ENCODE measurements at places on chromosomes 4 and X.

DNA sequence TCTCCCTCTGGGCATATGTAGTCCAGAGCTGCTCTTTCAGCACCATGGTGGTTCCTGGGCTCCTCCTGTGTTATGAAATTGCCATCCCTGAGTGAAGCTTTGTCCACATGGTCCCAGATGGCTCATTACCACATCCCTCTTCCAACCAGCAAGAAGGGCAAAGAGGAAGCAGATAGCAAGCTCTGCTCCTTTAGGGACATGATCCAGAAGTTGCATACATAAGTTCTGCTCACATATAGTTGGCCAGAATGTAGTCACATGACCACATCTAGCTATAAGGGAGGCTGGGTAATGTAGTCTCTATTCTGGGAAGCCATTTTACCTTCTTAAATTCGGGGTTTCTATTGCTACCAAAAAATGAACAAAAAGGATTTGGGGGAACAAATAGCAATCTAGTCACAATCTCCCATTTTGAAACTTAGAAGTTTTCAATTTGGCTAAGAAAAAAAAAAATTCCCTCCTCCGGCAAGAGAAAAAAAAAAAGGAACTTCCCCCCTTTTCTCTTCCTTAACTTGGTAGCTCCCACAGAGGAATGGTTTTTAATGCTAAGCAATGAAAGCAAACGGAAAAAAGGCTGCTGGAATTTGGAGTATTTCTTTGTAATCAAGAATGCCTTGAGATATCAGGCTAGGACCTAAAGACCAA, 88.2 kb upstream of the USP9X start:
- DNase-seq: no peak

- DNase-seq: no peak
Measured at GRCh38 chr4:142566777-142567176, 279.3 kb downstream of the INPP4B start.

- no peak for DNase-seq
Measured at GRCh38 chrX:37716602-37717001, 31.0 kb downstream of the XK start.

DNA sequence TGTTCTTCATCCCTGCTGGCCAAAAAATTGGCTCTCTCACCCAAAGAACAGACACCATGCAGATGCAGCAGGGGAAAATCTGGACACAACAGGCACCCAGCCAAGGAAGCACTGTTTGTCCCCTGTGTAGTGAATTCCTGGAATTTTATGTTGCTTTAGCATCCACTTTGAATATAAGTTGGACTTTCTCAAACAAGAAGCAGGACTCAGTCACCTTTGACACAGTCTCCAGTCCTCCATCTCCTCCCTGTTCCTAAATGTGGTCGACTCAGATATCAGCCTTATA, 11.8 kb downstream of the ZNF182 start:
- DNase-seq: no peak

DNA sequence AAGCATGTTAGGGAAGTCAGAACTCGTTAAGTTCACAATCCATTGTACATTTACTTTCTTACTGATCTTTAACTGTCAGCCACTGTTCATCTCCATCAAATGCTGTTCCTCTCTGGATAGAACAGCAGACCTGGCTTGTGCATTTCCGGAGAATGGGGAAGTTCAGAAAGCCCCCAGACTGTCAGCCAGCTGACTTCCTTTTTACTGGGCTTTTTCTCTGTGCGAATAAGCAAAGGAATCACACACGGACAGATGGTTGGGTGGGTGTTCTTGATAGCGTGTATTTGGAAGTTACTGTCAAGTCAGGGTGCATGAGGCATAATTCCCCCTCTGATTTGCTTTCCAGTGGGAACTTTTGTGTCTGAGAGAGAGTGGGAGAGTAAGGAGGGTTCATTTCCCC, 56.8 kb downstream of the TSPAN7 start:
- no peak for DNase-seq

GRCh38 chr4:17773135-17773698, 8.2 kb downstream of the FAM184B start:
- DNase-seq: no peak

DNA sequence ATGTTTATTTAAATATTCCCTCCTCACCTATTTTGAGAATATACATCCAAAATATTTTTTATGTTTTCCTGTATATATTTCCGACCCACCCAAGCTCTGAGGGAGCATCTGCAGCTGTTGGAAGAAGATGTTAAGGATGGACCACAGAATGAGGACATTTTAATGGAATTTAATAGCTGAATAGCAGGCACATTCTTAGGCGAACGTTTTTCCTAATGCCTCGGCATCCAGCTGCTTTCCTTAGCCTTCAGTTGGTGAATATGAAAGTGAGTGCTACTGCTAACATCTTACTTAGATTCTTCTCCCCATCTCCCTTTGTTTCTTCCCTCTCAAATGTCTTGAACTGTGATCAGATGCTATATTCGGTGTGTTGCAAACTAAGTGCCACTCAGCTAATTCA, 158.0 kb upstream of the CTSO start:
- DNase-seq: no peak

DNA sequence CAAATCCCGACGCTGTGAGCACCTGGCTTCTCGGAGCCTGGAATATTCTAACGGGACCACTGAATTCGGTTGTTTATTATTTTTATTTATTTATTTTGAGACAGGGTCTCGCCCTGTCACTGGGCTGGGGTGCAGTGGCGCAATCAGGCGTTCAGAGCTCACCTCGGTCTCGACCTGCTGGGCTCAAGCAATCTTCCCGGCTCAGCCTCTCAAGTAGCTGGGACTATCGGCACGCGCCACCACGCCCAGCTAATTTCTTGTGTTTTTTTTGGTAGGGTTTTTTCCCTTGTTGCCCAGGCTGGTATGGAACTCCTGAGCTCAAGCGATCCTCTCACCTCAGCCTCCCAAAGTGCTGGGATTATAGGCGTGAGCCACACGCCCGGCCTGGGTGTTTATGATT, 21.5 kb upstream of the S100P start:
- DNase-seq: no peak

DNA sequence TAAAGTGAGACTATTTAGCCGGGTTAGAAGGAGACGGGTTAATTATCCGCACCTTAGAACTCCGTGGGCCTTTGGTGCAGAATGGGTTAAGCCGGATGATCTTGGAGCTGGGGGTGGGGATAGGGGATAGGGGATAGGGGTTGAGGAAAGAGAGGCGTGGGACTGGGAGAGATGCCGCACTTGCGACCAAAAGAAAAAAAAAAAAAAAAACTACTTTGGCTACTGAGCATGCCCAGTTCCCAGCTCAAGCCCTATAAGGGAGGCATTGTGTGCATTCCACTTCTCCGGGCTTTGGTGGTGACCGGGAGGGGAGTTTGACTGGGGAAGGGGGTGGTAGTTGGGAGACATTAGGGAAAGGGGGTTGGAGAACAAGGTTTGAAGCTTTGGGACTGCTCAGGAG, at the start of gene SLITRK4:
Gene SLITRK4 (minus strand): TSS at position 187 of the 400 bp plus-strand sequence. CDS start 4,993 bp downstream, outside the sequence.
- DNase-seq: no peak

GRCh38 chr4:2869659-2870058, 26.0 kb downstream of the ADD1 start:
- DNase-seq: no peak

DNA sequence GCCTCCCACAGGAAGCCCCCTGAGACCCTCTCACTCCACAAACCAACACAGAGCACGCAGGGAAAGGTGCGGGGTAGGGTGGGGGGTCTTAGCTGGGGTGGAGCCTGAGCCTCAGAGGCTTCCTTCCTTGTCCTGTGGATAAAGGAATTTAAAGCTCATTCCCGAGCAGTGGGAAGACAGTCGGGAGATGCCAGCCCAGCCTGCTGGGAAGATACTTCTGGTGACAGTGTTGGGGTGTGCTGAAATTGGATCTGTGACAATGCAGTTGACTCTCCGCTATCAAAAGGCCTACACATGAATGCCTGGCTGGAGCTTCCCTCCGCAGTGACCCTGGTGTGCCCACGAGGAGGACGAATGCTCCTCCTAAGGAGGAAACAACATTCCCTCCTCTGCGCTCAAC, 45.5 kb downstream of the JAKMIP1 start:
- no peak for DNase-seq

- DNase-seq: no peak
Measured at GRCh38 chr4:184401397-184402171, 72.8 kb downstream of the IRF2 start.

GRCh38 chr4:41559940-41560516, 22.1 kb downstream of the LIMCH1 start:
- DNase-seq: no peak

DNA sequence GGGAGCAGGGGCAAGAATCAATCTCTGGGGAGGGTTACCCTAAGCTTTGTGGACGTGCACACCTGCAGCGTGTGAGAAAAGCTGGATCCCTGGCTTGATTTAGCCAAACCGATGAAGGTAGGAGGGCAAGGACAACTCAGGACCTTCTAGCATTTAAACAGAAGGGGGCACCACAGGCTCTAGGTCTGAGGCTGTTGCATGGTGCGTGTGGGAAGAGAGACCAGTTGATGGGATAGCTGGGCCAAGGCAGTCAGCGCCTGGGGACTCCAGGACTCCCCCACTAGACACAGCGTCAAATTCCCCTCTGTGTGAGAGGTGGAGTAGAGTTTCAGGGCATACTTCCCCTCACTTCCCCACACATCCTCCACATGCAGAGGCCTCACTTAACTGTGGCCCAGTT, 4.3 kb downstream of the GABRQ start:
- no peak for DNase-seq

GRCh38 chrX:14030174-14030530, 460 bp upstream of the GEMIN8 start:
- DNase-seq: peak; percentile 9

DNA sequence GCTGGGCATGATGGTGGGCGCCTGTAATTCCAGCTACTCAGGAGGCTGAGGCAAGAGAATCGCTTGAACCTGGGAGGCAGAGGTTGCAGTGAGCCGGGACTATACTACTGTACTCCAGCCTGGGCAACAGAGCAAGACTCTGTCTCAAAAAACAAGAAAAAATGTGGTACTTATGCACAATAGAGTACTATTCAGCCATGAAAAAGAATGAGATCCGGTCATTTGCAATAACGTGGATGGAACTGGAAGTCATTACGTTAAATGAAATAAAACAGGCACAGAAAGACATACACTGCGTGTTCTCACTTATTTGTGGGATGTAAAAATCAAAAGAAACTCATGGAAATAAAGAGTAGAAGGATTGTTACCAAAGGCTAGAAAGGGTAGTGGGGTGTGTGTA, 12.1 kb downstream of the RPGR start:
- no peak for DNase-seq

DNA sequence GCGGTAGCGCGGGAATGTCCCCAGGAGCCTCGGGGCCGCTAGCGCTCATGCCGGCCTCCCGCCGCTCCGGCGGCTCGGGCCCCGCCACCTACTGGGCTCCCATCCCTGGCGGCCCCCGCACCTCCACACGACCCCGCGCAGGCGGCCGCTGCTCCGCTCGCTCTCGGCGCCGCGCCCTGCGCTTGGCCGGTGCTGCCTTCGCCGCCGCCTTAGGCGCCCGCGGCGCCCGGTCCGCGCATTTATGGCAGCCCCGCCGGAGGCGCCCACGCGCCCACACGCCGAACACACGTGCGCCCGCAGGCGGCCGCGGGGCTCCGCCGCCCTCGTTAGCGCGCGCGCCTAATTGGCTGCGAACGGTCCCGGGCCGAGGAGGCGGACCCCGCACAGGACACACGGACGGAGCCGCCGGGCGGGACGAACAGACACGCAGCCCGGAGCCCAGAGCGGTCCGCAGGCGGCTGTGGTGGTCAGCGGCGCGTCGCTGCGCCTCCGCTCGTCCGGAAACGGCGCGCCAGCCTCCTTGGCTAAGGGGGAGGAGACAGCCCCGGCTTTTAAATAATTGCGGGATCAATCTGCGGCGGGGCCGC, at the start of gene NKX1-1:
Gene NKX1-1 (minus strand): TSS at position 49 of the 587 bp plus-strand sequence. CDS start 0 bp downstream, at position 49.
- no peak for DNase-seq

DNA sequence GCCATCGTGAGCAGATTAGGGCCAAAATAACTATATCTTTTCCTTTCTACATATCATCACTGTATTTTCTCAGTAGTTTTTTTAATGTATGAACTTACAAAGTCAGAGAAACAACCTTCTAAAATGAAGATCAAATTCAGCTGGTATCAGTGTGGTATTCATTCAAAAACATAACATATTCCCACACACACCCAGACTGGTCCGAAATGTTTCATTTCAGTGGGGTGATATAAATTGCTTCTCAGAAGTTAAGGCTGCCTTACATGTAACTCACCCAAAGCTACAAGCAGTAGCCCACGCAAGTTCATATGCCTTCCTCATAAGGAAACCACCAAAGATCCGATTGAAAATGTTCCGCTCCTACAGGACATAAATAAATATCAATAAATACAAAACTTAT, 37.8 kb downstream of the ACOT9 start:
- no peak for DNase-seq

GRCh38 chrX:53817548-53817947, 131.0 kb upstream of the HUWE1 start:
- no peak for DNase-seq

GRCh38 chrX:10085223-10085622, 71.6 kb upstream of the CLCN4 start:
- DNase-seq: peak; percentile 22

GRCh38 chr4:132071815-132072214, 1077.3 kb upstream of the PCDH10 start:
- no peak for DNase-seq

DNA sequence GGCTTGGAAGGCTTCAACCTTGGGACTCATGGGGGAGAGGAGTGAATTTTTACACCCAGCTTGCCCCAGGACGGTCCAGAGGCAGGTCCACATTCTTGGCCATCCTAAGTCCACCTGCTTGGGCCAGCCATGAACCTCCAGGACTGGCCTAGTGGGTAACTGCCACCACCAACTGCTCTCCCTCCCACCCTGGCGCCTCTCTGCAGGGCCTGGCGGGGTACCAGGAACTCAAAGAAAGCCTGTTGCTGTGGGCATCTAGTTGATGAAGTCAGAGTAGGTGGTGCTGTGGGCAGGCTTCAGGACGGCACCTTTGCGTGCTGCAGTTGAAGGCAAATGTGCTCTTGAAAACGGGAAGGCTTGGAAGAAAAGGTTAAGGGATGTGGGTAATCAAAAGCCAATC, 12.0 kb downstream of the BCOR start:
- DNase-seq: no peak

DNA sequence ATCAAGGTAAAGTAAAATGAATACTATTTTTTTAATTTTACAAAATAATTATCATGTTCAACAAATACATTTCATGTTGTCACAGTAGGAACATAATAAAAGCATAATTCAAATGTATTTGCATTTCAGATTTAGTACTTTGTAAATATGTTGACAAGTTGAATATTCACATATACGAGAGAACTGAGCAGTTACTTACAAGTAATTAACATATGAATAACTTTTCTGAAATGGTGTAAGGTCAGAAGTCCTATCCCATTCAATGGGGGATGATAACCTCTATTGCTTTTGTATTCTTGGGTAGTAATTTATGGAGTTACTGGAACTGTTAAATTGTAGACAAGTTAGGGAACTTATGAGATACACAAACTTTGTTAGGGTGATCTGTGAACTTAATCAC, 191.1 kb downstream of the COX7B2 start:
- no peak for DNase-seq

DNA sequence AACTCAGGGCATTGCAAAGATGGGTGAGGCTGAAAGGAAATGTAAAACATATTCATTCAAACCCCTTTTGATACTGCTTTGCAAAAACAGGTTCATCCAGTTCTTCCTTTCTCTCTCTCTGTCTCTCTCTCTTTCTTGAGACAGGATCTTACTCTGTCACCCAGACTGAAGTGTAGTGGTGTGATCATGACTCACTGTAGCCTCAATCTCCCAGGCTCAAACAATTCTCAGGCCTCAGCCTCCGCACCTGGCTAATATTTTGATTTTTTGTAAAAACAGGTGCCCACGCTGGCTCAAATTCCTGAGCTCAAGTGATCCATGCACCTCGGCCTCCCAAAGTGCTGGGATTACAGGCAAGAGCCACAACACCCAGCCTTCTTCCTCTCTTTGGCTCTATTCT, 15.6 kb upstream of the DCHS2 start:
- DNase-seq: no peak

- DNase-seq: no peak
Measured at GRCh38 chrX:10047631-10048030, 80.5 kb downstream of the CLDN34 start.
